ENCODE measurements at places on chromosomes 7 and 10. TPM values are rescaled to one million over a fixed set of nuclear protein-coding genes. Genes with fewer than 3 reads are reported as not detected.

DNA sequence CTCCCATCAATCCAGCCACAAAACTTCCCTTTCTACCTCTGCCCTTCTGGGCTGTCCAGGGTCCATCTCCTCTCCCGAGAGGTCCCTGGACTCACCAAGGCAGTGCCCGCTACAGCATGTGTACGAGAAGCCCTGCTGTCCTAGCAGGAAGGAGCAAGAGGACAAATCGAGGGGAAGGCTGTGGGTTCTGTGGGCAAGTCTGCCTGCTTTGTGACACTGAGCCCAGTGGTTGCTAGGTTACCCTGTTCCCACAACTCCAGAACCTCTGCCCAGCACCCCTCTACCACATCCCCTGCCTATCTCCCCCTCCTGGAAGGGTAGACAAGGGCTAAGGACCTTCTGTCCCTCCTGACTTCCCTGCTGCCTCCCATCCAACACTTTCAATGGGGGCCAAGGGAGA, at the start of gene TBATA:
Gene TBATA (minus strand): TSS at position 188 of the 400 bp plus-strand sequence. CDS start 1,998 bp downstream, outside the sequence.
- no peak for DNase-seq

The CC2D2B gene
- total RNA-seq, result 0.20 TPM

The CPA2 gene
- not detected for total RNA-seq

GRCh38 chr10:123425680-123426079, 240.5 kb upstream of the GPR26 start:
- no peak for DNase-seq

The TMEM176B gene
- not detected for total RNA-seq

DNA sequence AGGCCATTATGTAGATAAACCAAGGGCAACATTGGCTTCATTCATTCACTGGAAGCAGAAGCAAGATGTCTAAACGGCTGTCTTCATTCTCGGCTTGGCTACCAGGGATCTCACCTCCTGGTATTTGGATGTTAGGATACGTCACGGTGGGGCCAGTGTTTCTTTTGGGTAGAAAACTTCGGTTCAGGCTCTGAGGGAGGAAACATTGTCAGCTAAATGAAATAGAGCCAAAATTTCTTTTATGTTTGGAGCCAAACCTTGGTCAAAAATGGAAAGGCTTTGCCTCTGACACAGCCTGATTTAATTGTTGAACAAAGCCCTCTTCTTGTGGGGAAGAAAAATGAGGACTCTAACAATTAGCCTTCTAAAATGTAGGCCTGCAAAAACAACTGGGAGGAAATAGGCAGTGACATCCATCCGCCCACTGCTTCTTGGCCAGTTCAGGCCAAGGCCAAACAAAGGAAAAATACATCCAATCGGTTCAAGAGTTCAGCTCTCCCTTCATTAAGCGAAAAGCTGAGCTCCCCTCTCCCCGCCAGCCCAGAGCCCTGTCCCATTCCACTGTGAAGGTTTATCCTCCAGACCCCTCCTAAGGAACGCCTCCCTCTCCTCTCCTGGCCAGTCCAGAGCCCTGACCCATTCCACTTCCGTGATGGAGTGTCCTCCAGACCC, 44.4 kb downstream of the PFKFB3 start:
- DNase-seq, result no peak

The BRI3 gene
- total RNA-seq, result 54.0 TPM

- DNase-seq, result no peak
Observed at GRCh38 chr10:100282907-100283306, 3.6 kb downstream of the BLOC1S2 start.

GRCh38 chr10:34689053-34689452, 126.0 kb downstream of the PARD3 start:
- DNase-seq, result no peak

The PDLIM1 gene
- total RNA-seq, result 123 TPM

- DNase-seq, result peak; percentile 33
Observed at GRCh38 chr10:22086730-22087401, 83.3 kb upstream of the DNAJC1 start.

The KCNH2 gene
- not detected for total RNA-seq

The WDFY4 gene
- total RNA-seq, result not detected
